CD4-positive, CD25-positive, alpha-beta regulatory T cell (primary cell): ENCODE measurements at places on chromosomes 5 and 9. TPM values are rescaled to one million over a fixed set of nuclear protein-coding genes. Genes with fewer than 3 reads are reported as not detected.

PCDH12 gene
- total RNA-seq, result not detected

ISCA1 gene
- total RNA-seq, result 91.7 TPM

PDLIM7 gene
- total RNA-seq, result 7.8 TPM

OTP gene
- total RNA-seq, result not detected

C7 gene
- not detected for total RNA-seq

NUTM2F gene
- total RNA-seq, result not detected

C5orf58 gene
- not detected for total RNA-seq

OLFM1 gene
- not detected for total RNA-seq

CA9 gene
- not detected for total RNA-seq

BAAT gene
- 0.15 TPM for total RNA-seq

RIGI gene
- 21.1 TPM for total RNA-seq

FGD3 gene
- 188 TPM for total RNA-seq

CD274 gene
- total RNA-seq, result 7.0 TPM

SAXO1 gene
- 0.30 TPM for total RNA-seq

GDNF gene
- not detected for total RNA-seq

TAF1L gene
- total RNA-seq, result not detected

ARL14EPL gene
- total RNA-seq, result not detected

GADD45G gene
- total RNA-seq, result 15.7 TPM

CEMIP2 gene
- total RNA-seq, result 407 TPM

GPR150 gene
- 0.37 TPM for total RNA-seq

DNM1 gene
- total RNA-seq, result 1.5 TPM

CAMK2A gene
- total RNA-seq, result not detected

NUDT12 gene
- total RNA-seq, result not detected
